Muscle of leg (tissue), 16 donors: ENCODE measurements at places on chromosomes 7 and 10.

- no peak for DNase-seq
Observed at GRCh38 chr10:86716466-86716865, 40.0 kb upstream of the BMPR1A start.

DNA sequence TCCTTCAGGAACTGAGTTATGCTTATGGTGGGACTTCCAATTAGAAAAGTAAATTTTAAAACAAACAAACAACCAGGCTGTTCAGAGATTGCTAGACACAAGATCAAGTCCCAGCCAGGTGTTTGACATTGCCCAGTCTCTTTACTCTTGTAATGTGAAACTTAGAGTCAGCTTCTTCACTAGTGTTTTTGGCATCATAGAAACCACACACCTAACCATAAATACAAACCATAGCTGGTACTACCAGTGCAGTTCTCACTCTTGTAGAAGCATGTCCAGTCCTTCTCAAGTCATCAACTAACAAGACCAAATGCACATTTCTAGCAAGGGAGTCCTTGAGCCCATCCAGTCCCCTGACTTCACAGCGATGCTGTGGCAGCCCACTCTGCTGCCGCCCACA lies 339.9 kb downstream of the GFRA1 start:
- DNase-seq, result no peak

- peak; percentile 57 for DNase-seq
Observed at GRCh38 chr7:41219276-41219675, 483.6 kb downstream of the INHBA start.

GRCh38 chr7:50306494-50307367 lies 2.2 kb downstream of the IKZF1 start:
- no peak for DNase-seq

DNA sequence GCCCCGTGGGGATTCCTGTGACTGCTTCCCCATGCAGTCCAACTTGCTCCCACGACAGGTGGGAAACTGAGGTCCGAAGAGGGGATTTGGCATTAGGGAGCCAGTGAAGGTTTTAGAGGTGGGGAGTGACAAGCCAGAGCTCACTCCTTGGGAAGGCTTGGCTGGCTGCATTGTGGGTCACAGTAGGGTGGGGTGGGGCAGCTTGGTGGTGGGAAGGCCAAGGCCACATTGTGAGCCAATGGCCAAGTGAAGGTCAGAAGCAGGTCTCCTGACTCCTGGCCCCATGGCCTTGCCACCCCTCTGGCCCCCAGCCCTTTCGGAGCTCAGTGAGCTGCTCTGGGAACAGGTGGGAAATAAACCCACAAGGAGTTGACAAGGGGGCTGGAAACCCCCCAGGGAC lies 2.5 kb downstream of the C10orf105 start:
- no peak for DNase-seq

- DNase-seq, result no peak
Observed at GRCh38 chr10:23317416-23317815, 27.2 kb downstream of the C10orf67 start.

DNA sequence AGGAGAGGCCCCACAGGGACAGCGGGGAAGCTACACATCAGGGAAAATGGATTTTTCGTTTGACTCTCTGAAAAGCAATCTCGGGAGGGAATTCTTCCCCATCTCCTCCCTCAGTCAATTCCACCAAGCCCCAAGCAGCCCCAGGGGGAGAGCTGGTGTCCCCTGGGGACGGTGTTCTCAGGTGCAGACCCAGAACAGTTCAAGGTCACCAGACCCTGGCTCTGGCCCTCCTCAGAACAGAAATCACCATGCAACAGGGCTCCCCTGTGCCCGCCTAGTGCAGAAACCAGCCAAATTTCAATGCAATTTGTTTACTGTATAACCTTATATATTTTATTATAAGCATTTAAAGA lies 34.1 kb downstream of the GSDME start:
- no peak for DNase-seq

DNA sequence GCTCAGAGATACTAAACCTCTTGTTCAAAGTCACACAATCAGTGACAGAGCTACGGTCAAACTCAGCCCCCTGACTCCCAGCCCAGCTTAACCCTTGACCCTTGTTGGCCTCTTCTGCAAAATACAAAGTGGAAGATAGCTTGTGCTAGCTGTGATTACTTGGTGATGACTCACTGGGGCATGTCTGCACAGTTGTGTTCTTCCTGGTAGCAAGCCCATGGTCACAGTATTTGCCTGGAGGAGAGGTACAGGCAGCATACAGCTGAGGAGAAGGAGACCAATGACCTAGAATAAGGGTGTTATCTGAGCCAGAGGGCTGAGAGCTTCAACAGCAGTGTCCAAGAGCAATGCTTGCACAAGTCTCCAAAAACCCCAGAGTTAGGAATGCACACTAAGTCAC lies 5.7 kb upstream of the HSPA12A start:
- DNase-seq, result no peak

DNA sequence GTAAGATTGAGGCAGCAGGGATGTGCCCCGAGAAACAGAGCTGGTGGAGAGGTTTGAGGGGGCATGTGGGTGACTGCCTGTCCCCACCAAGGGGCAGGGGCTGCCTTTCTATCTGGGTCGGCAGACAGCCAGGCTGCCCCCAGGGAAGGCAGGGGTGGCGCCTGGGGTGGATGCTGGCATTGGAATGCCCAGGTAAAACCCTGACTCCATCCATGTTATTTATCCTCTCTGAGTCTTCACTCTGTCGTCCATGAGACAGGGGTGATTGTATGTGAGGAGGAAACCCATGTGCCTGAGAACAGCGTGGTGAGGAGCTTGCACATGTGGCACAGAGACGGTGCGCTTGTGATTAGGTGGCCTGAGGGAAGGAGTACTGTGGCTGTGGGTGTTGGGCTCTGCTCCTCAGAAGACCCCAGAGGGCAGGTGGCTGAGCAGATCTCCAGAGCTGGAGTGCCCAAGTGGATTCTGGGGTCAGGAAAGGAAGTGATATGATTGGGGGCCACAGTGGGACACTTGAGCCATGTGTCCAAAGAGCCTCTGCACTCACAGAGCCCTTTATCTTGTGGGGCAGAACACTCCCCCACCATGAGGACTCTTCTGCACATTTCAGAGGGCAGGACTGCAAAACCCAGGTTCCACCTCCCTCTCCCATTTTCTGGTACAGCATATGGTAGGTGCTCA lies 100.4 kb upstream of the RET start:
- DNase-seq, result no peak

DNA sequence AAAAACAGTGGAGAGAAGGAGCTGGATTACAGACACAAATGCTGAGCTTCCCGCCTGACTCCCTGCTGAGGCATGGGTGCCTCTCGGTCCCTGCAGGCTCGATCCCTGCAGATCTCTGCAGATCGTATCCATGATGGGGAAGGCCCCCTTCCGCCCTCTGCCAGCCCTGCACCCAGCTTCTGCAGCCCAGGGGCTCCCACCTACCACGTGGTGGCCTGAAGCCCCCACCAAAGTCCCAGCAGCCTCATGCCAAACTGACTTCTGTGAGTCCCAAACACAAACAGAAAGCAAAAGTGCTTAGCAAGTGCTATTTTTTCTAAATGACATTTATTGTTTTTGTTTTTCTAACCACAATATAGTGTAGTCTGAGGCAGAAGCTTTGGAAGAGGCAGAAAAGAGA lies 127.1 kb upstream of the CHST15 start:
- no peak for DNase-seq

GRCh38 chr10:61153771-61154170 lies 209.8 kb upstream of the RHOBTB1 start:
- DNase-seq, result peak; percentile 48

GRCh38 chr7:114835303-114835702 lies 86.6 kb upstream of the MDFIC start:
- no peak for DNase-seq

DNA sequence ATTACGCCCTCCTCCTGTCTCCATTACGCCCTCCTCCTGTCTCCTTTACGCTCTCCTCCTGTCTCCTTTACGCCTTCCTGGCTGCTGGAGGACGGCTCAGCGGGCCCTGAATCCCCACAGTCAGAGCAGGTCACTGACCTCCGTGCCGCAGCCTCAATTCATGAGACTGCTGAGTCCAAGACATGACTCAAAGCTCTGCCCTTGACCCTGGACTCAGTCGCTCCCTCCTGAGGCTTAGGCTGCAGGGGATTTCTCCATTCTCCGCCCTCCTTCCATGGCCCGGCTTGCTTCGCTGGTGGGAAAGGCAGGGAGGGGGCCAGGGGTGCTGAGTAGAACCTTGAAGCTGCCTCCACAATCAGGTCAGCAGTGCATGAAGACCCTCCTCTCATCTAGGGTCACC lies 21.0 kb upstream of the FOXL3 start:
- no peak for DNase-seq

- no peak for DNase-seq
Observed at GRCh38 chr10:98107644-98108430, 26.6 kb upstream of the R3HCC1L start.

GRCh38 chr10:77686650-77687417 lies 49.2 kb upstream of the KCNMA1 start:
- no peak for DNase-seq

DNA sequence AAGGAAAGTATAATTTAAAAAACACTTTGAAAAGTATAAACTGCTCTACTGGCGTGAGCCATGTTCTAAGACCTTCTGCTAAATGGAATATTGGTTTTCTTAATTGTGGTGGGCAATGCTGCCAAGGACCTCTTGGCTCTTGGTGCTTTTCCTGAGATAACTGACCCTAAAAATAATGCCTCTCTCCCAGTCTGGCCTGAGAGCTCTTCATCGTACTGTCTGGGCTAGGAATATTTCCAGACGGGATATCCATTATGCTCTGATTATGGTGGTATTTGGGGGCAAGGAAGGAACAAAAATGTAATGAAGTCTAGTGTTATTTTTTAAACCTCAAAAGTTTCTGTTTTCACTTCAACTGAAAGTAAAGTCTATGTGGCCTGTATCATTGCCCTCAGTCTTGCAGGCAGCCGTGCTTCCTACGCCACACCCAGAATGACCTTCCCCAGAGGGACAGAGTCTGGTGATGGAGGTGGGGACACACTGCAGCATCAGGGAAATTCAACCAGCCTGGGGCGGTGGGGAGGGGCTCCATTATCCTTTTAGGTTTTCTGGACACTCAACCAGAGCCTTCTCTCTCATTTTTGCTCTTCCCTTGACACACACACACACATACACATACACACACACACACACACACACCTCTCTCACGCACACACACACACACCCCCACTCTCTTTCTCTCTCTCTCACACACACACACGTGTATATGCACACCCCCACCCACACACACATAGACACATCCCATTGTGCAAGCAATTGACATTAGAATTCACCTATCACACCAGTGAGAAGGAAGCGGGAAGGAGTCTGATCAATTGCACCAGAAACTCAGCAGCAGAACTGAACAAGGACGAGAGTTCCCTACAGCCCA lies 99.6 kb downstream of the LRRC18 start:
- DNase-seq, result no peak
